CD4-positive, alpha-beta T cell treated with Interferon alpha-2 for 1 hour (primary cell): ENCODE measurements at places on chromosomes 3 and 15.

- no peak for DNase-seq
Measured at GRCh38 chr3:120039642-120040610, 54.3 kb downstream of the GSK3B start.

GRCh38 chr15:42106288-42106687, 11.9 kb upstream of the PLA2G4D start:
- no peak for DNase-seq

- DNase-seq: no peak
Measured at GRCh38 chr15:83510001-83510400, 62.9 kb downstream of the SH3GL3 start.

GRCh38 chr15:70442211-70442610, 321.1 kb downstream of the UACA start:
- DNase-seq: no peak

DNA sequence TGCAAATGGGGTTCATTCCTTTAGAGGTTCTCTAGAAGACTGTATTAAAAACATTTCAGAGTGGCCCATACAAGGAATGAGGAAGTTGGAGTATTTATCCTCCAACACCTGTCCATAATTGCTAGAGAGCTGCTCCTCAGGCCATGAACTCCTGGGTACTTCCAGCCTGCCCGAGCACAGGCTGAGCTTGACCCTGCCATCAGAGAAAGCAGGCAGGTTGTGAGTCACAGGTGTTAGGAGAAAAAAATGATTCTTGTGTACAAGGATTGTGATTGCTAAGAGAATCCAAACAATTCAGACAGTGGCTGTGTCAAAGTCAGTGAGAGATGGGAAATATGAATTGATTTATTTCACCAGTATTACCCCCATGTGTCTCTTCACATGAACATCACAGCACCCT, 156.8 kb upstream of the GADL1 start:
- no peak for DNase-seq

- DNase-seq: no peak
Measured at GRCh38 chr3:156551261-156551660, 3.7 kb downstream of the SSR3 start.

DNA sequence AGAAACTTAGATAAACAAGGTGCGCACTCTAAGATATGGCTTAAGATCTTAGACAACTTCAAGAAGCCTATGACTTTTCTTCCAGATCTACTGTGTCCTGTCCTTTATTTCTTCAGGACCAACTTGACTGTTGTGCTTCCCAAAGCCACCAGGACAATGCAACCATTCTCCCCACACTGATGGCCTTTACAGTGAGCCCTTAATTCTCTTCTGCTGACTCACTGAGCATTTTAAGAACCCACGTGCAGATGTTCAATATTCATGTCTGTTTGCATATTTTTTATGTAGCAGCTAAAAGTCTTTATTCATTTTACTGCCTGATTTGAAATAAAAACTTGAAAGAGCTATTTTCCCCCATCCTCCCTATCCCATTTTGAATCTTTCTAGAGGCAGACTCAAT, 103.3 kb upstream of the SLC2A2 start:
- no peak for DNase-seq

DNA sequence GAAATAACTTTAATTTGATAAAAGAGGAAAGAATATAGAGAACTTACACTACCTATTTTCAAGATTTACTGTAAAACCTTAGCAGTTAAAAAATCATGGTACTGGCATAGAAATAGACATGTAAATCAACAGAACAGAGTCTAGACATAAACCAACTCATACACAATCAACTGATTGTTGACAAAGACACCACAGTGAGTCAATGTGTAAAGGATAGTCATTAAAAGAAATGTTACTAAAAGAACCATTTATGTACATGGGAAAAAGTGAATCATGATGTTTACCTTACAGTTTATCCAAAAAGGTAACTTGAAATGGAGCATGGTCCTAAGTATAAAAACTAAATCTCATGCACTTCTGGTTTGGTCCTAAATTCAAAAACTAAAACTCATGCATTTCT, 847.4 kb downstream of the IGSF11 start:
- DNase-seq: no peak

DNA sequence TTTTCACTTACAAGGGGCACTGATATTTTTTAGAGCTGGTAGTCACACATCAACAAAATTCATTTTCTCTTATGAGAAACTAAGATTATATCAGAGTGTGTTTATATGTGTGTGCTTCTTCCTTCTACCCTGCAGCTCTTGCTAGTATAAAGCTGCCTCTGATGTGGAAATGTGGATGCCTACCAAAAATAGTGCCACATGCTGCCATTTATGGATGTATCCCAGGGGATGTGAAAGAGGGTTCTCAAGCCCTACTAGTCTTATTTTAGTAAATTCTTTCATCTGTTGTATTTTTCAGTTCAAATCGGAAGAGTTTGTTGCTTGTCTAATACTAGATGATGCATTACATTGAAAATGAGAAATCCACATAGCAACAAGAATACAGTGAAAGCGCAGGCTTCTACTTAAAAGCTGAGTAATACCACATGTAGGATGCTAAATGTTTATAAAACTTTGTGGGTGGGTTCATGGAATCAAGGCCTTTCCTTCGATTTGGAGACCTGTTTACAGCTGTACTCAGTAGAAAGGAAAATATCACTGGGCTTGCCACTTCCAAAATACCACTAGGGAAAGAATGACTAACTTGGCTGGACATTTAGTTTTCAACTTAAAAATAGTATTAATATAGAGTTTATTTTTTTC, 399.2 kb downstream of the EPHA3 start:
- DNase-seq: no peak

- DNase-seq: no peak
Measured at GRCh38 chr3:197950677-197951061, 679 bp downstream of the RPL35A start.

GRCh38 chr3:134859341-134859740, 64.3 kb downstream of the EPHB1 start:
- DNase-seq: no peak
